GM23248 (cell line): ENCODE measurements at places on chromosomes 6 and 20. TPM values are rescaled to one million over a fixed set of nuclear protein-coding genes. Genes with fewer than 3 reads are reported as not detected.
A peak's percentile ranks its signal among the peaks of the same experiment; 100 is the strongest.

DNA sequence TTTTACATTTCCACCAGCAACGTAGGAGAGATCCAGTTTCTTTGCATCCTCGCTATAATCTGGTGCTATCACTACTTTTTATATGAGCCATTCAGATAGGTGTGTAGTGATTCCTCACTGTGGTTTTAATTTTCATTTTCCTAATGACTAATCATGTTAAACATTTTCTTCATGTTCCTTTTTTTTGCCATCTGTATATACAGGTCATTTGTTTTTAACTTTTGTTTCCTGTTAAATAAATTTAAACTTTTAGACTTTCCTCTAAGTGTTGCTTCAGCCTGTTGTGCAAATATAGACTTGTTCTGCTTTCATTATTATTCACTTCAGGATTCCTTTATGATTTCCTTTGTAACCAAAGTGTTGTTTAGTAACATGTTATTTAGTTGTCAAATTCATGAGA lies 697.4 kb downstream of the PTPRT start:
- no peak for DNase-seq

GRCh38 chr6:54614499-54615195 lies 231.9 kb upstream of the FAM83B start:
- DNase-seq: no peak

- DNase-seq: no peak
Measured at GRCh38 chr6:26164120-26164505, 76.9 kb downstream of the HFE start.

DNA sequence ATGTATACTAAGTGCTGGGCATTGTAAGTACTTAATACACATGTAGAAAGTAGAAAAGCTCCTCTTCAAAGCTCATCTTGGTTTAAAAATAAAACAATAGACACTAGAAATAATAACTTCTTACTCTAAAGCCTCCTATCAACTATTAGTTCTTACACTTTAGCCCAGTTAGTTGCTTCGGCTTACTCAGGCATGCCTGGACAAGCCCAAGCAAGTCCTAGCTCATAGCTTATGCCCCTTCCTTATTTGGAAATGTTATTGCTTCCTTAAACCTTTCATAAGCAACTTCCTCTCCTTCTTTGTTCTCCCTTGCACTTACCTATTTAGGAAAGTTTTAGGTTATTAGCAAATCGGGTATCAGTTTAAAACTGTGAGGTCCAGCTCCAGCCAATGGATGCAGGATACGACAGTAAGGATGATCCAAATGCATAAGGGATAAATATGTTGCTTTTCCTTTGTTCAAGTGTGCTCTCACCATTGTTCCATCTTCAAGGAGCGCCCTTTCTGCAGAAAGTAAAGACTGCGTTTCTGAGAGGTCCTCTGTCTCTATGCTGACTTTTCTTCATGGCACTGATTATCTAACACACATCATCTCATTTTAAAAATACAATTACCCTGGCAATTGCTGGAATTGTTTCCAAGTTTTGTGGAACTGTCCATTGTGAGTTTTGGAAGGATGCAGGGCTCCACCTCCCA lies 12.3 kb downstream of the TMEM30A start:
- peak; percentile 26 for DNase-seq

DNA sequence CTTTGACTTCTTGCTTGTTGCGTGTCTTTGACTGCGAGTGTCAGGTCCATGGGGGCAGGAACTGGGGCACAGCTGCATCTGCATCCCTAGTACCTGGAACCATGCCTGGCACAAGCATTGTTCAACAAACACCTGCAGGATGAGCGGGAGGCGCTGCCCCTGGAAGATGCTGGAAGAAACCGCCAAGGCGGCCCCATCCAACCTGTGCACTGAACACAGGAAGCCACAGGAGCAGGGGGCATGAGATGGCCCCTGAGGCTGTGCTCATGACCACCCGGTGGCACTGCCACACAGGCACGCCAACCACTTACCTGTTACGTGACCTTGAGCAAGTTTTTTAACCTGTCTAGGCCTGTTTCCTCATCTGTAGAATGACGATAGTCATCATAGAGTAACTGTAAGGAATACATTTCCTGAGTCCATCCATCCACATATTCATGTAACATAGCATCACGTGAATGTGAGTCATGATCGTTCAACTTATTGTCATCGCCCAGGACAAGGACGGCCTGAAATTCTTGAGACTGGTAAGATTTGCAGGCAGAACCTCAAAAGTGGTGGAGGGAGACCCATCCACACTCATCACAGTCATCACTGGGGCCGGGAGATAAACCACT lies 374.2 kb downstream of the PREX1 start:
- DNase-seq: no peak

SCRT2 gene
- not detected in 2 replicates for total RNA-seq
